ENCODE measurements at places on chromosomes 7 and 10.
A peak's percentile ranks its signal among the peaks of the same experiment; 100 is the strongest.

DNA sequence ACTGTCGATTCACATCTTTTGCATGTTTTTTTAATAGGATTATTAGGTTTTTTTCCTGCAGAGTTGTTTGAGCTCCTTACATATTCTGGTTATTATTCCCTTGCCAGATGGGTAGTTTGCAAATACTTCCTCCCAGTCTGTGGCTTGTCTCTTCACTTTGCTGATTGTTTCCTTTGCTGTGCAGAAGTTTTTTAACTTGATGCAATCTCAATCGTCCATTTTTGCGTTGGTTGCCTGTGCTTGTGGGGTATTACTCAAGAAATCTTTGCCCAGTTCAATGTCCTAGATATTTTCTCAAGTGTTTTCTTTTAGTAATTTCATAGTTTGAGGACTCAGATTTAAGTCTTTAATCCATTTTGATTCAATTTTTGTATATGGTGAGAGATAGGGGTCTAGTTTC lies 95.4 kb downstream of the TBXAS1 start:
- peaks cover 10% of the 10 kb centered on the region for H3K27me3 ChIP-seq
- no peaks in the 10 kb centered on the region for H3K36me3 ChIP-seq
- DNase-seq, result no peak
- H3K27ac ChIP-seq, result no peak overlapping the region
- H3K4me3 ChIP-seq, result no peak overlapping the region

GRCh38 chr10:31926765-31927564 lies 1.7 kb downstream of the ARHGAP12 start:
- H3K36me3 ChIP-seq, result no peaks in the 10 kb centered on the region
- peaks cover 12% of the 10 kb centered on the region for H3K4me1 ChIP-seq
- peak overlapping the region; percentile 92 for H3K27ac ChIP-seq
- peak overlapping the region; percentile 95 for H3K4me3 ChIP-seq
- no peaks in the 10 kb centered on the region for H3K27me3 ChIP-seq

GRCh38 chr7:72524037-72524436 lies 111.9 kb upstream of the CALN1 start:
- no peak overlapping the region for H3K4me3 ChIP-seq
- H3K27me3 ChIP-seq, result no peaks in the 10 kb centered on the region
- no peak overlapping the region for H3K27ac ChIP-seq
- no peak for DNase-seq
- H3K4me1 ChIP-seq, result no peaks in the 10 kb centered on the region

DNA sequence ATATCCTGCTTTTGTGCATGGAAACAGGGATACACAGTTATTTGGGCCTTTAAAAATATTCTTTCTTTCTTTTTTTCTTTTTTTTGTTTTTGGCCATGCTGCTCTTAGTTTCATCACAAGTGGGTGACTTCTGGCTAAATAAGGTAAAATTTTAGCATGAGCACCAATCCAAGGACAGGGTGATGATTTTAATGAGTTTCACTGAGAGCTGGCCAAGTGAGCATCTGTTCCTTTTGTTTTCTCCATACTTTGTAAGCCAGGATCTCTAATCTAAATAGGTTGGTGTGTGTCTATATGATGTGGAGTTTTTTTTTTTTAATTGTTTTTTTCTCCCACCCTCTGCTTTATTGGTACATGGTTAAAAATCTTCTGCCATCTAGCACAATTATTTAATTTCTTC lies 106.8 kb downstream of the POLL start:
- H3K27me3 ChIP-seq, result peaks cover 30% of the 10 kb centered on the region
- no peak overlapping the region for H3K4me3 ChIP-seq
- peaks cover 9% of the 10 kb centered on the region for H3K4me1 ChIP-seq
- no peak for DNase-seq
- no peak overlapping the region for H3K27ac ChIP-seq

DNA sequence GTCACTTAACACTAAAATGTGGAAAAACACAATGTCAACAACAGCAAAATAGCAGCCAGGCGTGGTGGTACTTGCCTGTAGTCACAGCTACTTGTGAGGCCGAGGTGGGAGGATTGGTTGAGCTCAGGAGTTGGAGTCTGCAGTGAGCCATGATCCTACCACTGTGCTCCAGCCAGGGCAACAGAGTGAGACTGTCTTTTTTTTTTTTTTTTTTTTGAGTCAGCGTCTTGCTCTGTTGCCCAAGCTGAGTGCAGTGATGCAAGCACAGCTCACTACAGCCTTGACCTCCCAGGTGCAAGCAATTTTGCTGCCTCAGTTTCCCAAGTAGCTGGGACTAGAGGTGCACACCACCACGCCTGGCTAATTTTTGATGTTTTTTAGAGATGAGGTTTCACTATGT lies 6.1 kb downstream of the KCTD7 start:
- peaks cover 6% of the 10 kb centered on the region for H3K4me1 ChIP-seq
- H3K27ac ChIP-seq, result no peak overlapping the region
- DNase-seq, result no peak
- no peaks in the 10 kb centered on the region for H3K27me3 ChIP-seq
- peaks cover 9% of the 10 kb centered on the region for H3K36me3 ChIP-seq

DNA sequence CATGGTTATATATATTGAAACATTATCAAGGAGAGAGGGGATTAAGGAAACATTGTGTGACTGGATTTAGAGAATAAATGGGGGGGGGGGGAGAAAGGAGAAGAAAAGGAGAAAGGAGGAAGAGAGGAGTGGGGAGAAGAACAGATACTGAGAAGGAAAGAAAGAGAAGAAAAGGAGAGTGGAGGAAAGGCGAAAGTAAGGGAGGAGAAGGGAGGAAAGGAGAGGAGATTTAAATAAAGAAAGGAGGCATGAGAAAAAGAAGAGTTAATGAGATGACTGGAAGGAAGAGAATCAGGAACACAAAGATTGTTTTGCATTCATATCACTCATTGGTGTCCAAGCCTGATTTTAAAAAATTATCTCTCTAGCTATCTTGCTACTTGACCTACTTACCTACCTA lies 16.1 kb upstream of the TSPAN12 start:
- H3K36me3 ChIP-seq, result no peaks in the 10 kb centered on the region
- peaks cover 18% of the 10 kb centered on the region for H3K4me1 ChIP-seq
- H3K4me3 ChIP-seq, result no peak overlapping the region
- no peaks in the 10 kb centered on the region for H3K27me3 ChIP-seq

GRCh38 chr10:61890430-61890829 lies 11.1 kb upstream of the ARID5B start:
- H3K4me3 ChIP-seq, result no peak overlapping the region
- DNase-seq, result no peak
- H3K27ac ChIP-seq, result no peak overlapping the region
- no peaks in the 10 kb centered on the region for H3K4me1 ChIP-seq
- H3K27me3 ChIP-seq, result no peaks in the 10 kb centered on the region

DNA sequence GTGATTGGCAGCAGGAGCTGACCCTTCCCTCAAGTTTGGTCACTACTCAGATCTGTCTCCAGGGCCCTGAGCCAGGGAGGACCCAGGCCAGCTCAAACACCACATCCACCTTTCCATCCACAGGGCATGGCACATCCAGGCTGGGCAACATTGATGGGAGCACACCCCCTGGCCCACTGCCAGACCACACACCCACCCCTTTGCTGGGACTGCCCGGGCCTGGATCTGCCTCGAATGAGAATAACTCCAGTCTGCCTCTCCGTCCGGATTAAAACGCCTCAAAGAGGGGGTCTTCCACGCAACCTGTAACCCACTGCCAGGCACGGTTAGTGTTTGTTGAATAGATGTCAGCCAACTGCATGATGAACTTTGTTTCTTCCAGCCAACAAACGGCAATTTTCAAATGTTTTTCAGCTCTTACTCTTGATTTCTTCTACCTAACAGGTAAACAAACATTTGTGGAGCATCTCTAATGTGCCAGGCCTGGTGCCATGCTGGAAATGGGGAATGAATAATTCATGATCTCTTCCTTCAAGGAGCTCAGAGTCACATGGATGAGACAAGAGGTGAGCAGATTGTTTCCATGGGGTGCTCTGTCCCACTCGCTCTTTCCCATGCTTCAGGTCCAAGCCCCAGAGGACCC lies 41.0 kb upstream of the CHST15 start:
- H3K4me3 ChIP-seq, result no peak overlapping the region
- no peak for DNase-seq
- peaks cover 9% of the 10 kb centered on the region for H3K4me1 ChIP-seq
